ENCODE measurements at places on chromosomes 5 and 9.

DNA sequence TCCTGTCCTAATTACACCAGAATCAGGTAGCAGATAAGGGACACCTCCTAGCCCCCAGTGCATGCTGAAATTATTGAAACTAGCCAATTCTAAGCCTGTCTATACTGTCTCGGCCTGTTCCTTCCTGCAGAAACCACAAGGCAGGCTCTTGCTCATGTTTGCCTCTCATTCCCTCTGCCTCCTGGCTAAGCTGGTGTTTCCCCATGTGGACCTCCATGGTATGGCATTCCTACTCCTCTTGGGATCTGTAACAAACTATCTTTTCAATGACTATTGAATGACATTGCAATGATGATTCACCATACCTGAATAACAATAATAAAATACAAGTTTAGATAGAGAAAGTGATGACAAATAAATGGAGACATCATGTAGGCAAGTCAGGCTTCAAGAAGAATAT lies 35.6 kb upstream of the ADAMTS16 start:
- no peak for DNase-seq

GRCh38 chr5:9905661-9906060 lies 275.5 kb upstream of the TAS2R1 start:
- no peak for DNase-seq

GRCh38 chr5:169503886-169504285 lies 79.7 kb upstream of the SPDL1 start:
- DNase-seq: no peak

DNA sequence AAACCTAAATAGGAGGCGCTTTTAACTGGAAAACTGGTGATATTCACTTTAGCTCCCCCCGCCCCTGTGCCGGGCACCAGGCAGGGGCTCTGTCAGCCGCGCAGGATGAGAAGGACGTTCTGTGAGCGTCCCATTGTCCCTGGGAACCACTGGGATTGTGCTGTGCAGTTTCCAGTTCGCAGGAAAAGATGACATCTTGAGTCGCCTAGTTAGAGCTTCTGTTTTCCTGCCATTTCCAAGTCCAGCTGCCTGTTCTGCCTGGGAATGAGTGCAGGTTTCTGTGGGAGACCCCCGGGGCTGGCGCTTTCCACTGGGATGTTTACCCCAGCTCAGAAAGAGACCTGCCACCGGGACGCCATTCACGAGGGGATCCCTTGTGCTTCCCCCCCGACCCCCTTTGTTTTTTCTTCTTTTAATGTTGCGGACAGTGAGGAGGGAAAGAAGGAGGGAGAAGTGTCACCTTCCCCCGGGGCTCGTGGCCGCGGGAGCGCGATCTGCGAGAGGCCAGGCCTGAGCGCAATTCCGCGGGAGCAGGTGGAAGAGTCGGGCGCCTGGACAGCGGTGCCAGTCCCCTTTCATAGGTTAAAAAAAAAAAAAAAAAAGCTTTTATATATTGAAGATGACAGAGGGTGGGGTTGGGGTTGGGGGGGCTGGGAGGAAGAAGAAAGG lies 121.5 kb downstream of the RMI1 start:
- DNase-seq: no peak

- DNase-seq: no peak
Measured at GRCh38 chr5:82160948-82161347, 117.2 kb downstream of the RPS23 start.

DNA sequence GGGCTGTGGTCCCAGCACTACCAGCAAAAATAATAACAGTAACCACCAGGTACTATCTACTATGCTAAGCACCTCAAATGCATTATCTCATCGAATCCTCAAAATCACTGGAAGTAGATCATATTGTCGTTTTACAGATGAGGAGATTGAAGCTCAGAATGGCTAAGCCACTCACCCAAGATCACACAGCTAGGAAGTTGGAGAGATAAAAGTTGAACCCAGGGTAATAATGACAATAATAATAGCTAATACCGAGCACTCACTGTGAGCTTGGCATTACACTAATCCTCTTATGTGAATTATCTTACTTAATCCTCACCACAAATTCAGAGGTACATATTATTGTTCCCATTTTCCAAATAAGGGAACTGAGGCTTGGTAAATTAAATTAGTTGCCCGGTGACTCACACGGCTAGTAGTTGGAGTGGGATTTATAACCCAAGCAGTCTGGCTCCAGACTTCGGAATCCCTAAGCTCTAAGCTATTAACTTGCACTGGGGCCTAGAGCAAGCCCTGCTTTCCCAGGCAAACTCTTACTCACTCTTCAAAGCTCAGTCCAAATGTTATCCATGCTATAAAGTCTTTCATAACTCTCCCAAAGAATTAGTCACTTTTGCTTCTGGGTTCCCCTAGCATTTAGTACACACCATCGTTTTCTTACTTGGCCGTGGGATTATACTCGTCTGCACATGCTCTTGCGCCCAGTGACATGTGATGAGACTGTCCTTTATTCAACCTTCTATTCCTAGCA lies 3.8 kb downstream of the ARSI start:
- no peak for DNase-seq

- DNase-seq: no peak
Measured at GRCh38 chr5:55372130-55372925, 64.5 kb downstream of the MTREX start.

Data from activated CD4-positive, alpha-beta T cell treated with anti-CD3 and anti-CD28 coated beads for 24 hours (primary cell).